ENCODE measurements at places on chromosomes 1 and 21. TPM values are rescaled to one million over a fixed set of nuclear protein-coding genes. Genes with fewer than 3 reads are reported as not detected.

The SH2D2A gene
- polyA plus RNA-seq: 44.8 TPM

The VWA5B1 gene
- polyA plus RNA-seq: 0.05 TPM

The LCE6A gene
- 1.1 TPM for polyA plus RNA-seq

The LCE2B gene
- polyA plus RNA-seq: 1.5 TPM

The OVAAL gene
- polyA plus RNA-seq: 0.14 TPM

The OR2T2 gene
- polyA plus RNA-seq: under 0.01 TPM

The HAO2 gene
- polyA plus RNA-seq: 6.0 TPM

The ARHGEF11 gene
- polyA plus RNA-seq: 5.5 TPM

The SRSF4 gene
- 85.8 TPM for polyA plus RNA-seq

The OR2L13 gene
- polyA plus RNA-seq: 0.05 TPM

The PRRX1 gene
- 18.3 TPM for polyA plus RNA-seq

The HFM1 gene
- 1.1 TPM for polyA plus RNA-seq

The CHAF1B gene
- 1.8 TPM for polyA plus RNA-seq

The RGS18 gene
- polyA plus RNA-seq: 5.0 TPM

The ZNF648 gene
- 0.02 TPM for polyA plus RNA-seq

The TRAF5 gene
- 47.6 TPM for polyA plus RNA-seq

The S100A12 gene
- 29.1 TPM for polyA plus RNA-seq

The TSSK3 gene
- polyA plus RNA-seq: 2.6 TPM

The SELP gene
- 3.7 TPM for polyA plus RNA-seq

The AMY2A gene
- polyA plus RNA-seq: 0.34 TPM

The NECTIN4 gene
- polyA plus RNA-seq: 4.7 TPM

The SAMD13 gene
- polyA plus RNA-seq: 2.6 TPM

The TTC22 gene
- 4.4 TPM for polyA plus RNA-seq

The LENEP gene
- 0.16 TPM for polyA plus RNA-seq

The LRRC3 gene
- polyA plus RNA-seq: 0.55 TPM

The IGSF9 gene
- 4.1 TPM for polyA plus RNA-seq

The NGF gene
- 1.1 TPM for polyA plus RNA-seq

The PERM1 gene
- polyA plus RNA-seq: 0.59 TPM

The C1orf141 gene
- polyA plus RNA-seq: 0.05 TPM

The PCBP3 gene
- 44.9 TPM for polyA plus RNA-seq

Measured in thymus (tissue), 14 donors.